Stimulated activated CD8-positive, alpha-beta memory T cell treated with anti-CD3 and anti-CD28 coated beads, Interleukin-4, amount 100 ng/mL, for 24 hours (primary cell): ENCODE measurements at places on chromosomes 5 and 9.

GRCh38 chr9:124894035-124894740 lies 32.3 kb downstream of the ARPC5L start:
- no peak for DNase-seq

DNA sequence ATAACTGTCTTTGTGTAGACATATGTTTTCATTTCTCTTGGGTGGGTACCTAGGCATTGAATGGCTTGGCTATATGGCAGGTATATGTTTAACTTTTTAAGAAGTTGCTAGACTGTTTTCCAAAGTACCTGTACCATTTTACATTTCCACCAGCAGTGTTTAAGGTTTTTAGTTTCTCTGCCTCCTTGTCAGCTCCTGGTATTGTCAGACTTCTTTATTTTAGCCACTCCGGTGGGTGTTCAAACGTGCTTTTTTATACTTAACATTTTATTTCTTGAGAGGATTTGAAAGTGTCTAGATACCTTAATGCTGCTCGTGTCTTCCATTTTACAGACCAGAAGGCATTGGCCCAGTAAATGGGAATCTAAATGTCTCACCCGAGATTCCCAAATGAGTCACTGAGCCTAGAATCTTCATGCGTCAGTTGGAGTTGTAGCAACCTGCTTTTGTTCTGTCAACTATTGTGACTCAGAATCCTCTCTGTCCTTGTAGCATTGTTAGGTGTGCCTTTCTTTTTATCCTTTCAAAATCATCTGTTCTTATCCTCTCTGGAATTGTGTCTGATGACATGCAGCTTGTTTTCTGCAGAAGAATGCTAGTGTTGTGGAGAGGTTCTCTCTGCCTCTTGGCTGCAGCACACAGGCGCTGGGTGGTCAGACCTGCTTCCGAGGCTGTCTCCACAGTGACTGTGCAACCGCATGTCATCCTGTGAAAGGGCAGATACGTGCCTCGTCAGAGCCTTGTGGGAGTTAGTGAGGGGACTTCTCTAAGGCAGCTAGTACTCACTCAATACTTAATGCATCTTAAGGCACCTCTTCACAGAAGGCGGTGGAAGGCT lies 291.8 kb downstream of the AOPEP start:
- no peak for DNase-seq

- no peak for DNase-seq
These were observed 23.9 kb upstream of the SH3PXD2B start for GRCh38 chr5:172478256-172478655.

DNA sequence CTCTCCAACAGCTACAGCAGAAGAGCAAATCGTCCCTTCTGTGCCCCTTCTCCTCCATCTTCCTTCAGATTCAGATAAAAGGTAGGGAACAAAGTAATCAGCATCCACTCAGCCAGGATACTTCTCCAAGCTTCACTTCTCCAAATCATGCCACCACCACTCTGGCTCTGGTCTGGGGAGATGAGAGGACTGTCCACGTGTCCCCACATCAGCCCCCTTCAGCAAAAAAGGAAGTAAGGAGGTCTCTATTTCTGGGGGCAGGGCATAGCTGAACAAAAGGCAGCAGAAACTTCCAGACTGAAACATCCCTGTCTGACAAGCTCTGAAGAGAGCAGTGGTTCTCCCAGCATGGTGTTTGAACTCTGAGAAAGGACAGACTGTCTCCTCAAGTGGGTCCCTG lies 116.9 kb downstream of the C5orf15 start:
- no peak for DNase-seq

DNA sequence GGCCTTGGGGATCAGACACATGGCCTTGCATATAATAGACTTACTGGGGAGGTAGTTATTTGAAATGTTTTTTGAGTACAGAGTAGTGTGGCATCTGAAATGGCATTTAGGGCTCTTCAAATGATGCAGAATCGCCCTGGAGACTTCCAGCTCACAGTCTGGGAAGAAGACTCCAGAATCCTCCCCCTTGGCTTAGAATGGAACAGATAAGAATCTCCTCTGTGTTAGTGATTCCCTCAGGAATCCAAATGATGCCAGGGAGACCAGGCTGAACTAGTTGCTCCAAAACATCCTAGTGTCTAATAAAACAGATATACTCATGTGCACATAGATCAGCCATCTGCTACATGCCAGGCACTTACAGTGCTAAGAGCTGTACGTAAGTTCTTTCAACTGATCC lies 38.6 kb upstream of the SMC5 start:
- no peak for DNase-seq

DNA sequence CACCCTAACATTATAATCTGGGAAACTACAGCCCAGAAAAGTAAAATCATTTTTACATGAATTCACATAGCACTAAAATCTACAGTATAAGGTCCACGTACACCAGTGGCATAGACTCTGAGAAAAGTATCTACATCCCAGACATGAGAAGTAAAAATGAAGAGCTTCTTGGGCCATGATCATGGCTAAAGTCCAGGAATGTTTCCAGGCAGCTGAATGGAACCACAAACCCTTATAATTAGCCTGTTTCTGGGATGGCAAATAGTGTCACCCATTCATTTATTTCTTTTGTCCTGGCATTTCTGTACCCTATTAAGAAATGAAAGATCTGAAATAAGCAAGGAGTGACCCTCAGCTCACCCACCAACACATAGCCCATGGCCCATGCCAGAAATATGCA lies 217.9 kb downstream of the SPOCK1 start:
- DNase-seq, result no peak

DNA sequence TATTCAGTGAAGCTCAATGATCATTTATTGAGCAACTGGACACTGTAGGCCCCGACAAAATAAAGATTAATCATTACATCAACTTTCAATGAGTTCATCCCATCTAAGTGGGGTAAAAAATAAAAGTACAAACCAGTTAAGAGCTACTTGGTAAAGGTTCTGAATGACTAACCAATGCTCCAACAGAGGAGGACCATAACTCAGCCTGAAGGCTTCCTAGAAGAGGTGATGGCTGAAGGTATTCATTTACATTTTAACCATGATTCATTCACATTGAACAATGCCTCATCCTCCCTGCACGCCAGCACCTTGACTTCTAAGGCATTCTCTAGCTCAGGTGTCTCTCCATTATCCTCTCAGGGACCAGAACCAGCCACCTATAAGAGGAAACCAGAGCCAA lies 201.4 kb downstream of the ZNF462 start:
- DNase-seq, result no peak

DNA sequence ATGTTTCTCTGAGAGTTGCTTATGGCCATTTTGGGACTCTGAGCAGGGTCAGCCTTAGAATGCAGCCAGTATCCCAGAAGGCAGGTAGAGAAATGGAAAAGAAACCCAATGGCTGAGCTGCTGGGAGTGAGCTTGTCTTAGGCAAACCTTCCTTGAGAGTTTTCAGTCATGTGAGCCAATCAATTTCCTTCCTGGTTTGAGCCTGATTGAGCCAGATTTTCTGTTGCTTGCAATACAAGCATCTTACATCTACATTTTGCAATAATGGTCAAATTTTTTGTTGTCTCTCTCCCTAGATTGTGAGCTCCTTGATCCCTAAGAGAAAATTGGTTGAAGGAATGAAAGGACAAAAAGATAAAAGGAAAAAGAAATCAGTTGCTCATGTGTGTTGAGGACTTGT lies 155.3 kb downstream of the SNX18 start:
- DNase-seq, result no peak

DNA sequence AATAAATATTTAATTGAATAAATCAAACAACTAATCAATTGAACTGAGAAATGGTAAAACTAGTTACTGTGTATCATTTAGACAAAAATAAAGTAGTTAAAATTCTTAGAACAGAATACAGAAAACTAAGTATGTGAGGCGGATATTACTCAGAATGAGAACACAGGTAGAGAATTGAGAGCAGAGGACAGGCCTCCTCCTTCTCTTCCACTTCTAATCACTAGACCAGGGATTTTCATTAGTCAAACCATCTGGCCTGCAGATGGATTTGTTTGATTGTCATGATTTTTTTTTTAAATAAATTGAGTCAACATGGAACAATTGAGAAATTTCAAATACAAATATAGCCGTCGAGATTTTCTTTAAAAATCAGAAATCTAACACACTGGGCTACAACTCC lies 198.6 kb upstream of the HMHB1 start:
- DNase-seq, result no peak

- no peak for DNase-seq
These were observed 689 bp downstream of the CNTRL start for GRCh38 chr9:121075251-121076036.
